Stomach (tissue), 19 donors: ENCODE measurements at places on chromosomes 4 and X. TPM values are rescaled to one million over a fixed set of nuclear protein-coding genes. Genes with fewer than 3 reads are reported as not detected.

DNA sequence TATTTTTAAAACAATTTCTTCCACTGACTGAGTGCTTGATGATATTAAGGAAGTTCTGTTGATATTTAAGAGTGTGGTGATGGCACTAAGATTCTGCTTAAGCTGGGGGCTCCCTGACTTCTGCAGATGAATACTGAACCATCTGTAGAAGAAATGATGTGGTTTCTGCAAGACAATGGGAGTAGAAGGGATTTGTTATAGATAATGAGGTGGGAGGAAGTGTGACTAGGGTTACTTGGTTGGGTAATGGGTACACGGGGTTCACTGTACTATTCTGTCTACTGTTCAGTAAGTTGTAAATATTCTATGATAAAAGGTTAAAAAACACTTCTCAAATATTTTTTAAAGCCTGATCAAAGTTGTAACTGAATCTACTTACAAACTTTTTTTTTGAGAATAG lies 60.9 kb upstream of the TXK start:
- no peak for DNase-seq

DNA sequence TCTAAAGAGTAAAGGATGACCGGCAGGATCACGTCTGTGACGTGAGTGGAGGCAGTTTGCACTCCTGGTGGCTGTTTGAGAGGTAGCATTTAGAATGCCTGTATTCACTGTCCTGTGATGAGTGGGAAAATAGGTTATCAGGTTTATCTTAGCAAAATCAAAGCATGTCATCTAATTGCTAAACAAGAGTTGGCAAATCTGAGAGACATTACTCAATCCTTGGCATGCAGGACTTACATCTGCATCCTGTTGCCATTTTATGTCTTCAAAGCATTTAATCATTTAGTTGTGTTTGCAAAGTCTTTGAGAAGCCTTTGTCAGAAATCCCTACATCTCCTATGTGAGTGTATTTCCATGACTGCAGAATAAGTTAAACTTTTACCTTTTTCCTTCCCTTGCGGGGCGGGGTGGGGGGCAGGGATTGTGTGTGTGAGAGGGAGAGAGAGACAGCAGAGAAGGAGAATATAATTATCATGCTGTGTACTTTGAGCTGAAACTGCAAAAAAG lies 41.4 kb upstream of the MSANTD1 start:
- DNase-seq = no peak

DNA sequence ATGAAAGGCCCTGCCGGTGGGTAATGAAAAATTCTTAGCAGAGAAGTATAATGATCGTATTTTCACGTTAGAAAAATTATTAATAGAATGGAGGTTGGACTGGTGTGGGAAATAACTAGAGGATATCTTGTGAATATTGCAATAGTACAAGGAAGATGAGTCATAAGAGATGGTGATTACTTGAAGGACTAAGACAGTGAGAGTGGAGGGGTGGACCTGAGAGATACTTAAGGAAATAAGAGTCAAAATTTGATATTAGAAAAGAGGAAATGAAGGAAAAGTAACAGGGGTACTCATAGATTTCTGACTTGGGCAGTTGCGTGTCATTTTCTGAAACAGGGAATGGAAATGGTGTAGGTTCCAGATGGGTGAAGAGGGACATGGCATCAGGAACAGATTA lies 1.7 kb upstream of the USP53 start:
- DNase-seq = no peak

DNA sequence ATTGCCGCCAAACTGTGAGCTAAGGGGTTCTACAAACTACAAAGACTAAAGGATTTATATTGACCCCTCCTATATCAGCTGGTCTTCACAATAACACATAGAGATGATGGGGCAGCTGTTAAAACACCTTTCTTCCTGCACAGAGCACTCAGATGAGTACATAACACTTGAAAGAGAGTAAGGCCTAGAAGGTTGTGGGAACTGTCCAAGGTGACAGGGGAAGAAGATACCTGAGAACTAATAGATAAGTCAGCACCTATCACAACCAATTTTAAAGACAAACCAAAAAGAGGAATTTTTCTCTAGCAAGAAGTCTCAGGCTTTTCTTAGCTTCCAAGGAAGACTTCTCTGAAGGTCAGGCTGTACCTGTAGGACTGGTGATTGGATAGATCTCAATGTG lies 19.1 kb upstream of the CXCL6 start:
- DNase-seq = no peak

DNA sequence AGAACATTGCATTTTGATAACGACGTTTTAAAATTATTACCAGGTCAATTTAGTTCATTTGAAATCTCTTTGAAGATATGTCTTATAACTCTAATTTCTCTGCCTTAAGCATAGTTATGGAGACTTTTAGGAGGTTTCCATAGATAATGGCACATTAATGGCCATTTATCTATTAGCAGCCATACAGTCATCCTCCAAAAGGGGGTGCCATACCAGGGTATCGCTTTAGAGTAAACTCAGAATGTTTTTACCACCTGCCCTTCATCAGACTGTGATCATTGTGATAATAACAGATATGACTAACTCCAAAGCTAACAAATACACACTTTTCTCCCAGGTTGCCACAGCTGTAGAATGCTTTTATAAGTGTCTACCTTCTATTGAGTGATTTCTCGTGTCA lies 461.5 kb downstream of the FSTL5 start:
- DNase-seq = no peak

DNA sequence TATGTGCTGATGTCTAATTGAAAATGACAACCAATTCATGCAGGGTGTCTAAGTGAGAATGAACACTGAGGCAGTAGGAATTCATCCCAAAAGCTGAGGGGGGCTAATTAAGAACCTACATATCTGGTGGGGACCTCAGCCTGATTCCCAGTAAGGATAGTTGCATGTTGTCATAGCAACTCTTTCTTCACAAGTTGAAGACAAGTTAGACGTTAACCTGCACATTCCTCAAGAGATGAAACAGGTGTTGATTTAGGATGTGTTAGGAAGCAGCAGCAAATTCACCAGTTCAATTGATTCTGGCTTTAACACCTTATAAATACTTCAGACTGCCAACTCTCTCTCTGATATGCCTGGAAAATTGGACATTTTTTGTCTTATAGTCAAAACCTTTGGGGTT lies 7.3 kb downstream of the FNIP2 start:
- no peak for DNase-seq

- no peak for DNase-seq
Observed at GRCh38 chr4:147381749-147382148, 99.1 kb upstream of the EDNRA start.

- DNase-seq = no peak
Observed at GRCh38 chr4:32219306-32220075, 1499.3 kb downstream of the PCDH7 start.

DNA sequence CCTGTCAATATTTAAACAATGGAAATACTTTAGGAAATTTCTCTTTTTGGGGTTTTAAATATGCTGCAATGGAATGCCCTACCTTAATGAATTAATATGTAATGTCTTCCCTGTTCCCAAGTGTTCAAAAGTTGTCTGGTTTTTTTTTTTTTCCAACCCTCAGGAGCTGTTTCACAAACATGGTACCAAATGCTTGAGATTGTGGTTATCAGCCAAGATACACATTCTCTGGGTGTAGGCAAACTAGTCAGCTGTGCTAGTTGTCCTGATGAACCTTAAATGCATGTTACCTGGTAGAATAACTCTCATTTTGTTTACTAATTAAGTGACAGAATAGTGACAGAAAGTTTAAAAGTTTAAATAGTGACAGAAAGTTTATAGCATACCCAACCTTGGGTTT lies 50.7 kb downstream of the FHL1 start:
- DNase-seq = no peak

DNA sequence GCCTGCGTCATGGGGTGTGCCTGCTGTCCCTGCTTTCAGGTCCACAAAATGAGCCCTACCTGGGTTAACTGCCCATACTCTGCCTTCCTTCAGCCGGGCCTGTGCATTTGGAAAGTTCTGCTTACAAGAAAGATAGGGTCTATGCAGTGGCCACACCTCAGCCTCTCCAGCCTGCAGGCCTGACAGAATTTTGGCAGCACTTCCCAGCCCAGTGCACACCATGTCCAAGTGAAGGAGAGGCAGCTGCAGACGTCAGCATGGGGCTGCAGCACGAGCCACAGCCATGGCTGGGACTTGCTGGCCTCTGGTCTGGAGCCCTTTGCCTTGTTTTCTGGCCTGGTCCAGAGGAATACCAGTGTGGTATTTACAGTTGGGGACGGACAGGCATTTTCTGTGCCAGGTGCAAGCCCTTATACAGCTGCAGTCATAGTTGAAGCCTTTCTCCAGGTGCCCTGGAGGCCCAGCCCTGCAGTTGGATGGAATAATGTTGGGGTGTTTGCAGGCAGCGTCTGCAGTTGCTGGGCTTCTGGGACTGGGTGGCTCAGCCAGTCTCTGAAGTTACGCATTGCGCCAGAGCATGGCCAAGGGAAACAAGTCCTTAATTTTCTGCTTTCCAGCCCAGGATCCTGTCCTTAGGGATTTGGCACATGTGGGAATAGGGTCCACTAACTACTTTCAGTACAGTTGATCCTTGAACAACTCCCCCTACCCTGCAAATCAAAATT lies 26.2 kb downstream of the JADE1 start:
- peak; percentile 78 for DNase-seq

GRCh38 chr4:27835851-27836250 lies 975.2 kb downstream of the STIM2 start:
- DNase-seq = no peak

DNA sequence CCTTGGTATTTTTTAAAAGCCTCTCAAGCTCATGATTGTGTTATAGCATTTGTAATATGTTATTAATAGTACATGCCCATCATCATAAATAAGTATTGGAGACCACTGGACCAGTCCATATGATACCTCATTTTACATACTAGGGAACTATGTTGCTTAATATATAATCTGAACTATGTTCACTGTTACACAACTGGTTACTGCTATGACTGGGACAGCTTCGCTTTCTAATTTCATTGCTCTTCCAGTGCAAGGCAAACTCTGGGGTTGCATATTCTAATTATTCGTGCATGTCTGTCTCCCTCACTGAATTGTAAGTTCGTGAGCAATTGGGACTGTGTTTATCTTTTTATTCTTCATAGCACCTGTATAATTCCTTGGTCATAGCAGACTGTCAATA lies 330.5 kb downstream of the RAPGEF2 start:
- DNase-seq = no peak

- DNase-seq = no peak
Observed at GRCh38 chr4:38857354-38858096, 908 bp upstream of the TLR6 start.

- DNase-seq = peak; percentile 67
Observed at GRCh38 chr4:87304745-87305432, 17.8 kb downstream of the HSD17B13 start.

DNA sequence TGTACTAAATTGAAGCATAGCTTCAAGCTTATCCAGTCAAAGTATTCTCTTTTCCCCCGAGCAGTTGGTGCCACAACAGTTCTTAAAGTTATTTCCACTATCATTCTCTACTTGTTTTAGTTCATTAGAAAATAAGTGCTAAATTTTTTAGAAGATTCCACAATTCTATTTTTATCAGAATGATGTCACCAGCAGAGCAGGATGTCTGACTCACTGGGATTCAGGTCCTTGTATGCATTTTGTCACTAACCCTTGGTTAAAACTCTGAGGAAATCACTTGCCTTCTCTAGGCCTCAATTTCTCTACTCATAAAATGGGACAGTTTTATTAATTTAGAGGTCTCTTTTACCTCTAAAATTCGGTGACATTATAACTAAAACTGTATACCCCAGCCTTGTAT lies 3.4 kb downstream of the DDX53 start:
- DNase-seq = no peak

DNA sequence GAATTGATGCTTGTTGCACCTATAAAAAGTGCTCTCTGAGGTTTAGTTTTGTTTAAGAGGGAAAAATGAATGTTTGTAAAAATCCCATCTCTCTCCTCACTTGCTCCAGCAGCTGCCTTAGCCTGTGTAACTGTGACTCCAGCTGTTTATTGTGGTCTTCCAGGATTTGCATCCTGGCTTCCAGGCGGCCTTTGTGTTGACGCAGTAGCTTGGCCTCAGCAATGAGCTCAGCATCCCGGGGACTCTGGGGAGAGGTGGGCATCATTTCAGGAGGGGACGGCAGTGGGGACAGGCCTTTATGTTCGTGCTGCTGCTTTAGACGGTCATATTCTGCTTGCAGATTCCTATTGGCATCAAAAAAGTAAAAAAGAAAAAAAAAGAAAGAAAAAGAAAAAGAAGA lies 75.3 kb upstream of the FTHL17 start:
- no peak for DNase-seq

- DNase-seq = no peak
Observed at GRCh38 chr4:34723605-34724004, 1520.7 kb downstream of the ARAP2 start.

- DNase-seq = no peak
Observed at GRCh38 chr4:56745042-56745441, 63.9 kb upstream of the HOPX start.

GRCh38 chr4:170243662-170244288 lies 154.0 kb upstream of the AADAT start:
- no peak for DNase-seq

DNA sequence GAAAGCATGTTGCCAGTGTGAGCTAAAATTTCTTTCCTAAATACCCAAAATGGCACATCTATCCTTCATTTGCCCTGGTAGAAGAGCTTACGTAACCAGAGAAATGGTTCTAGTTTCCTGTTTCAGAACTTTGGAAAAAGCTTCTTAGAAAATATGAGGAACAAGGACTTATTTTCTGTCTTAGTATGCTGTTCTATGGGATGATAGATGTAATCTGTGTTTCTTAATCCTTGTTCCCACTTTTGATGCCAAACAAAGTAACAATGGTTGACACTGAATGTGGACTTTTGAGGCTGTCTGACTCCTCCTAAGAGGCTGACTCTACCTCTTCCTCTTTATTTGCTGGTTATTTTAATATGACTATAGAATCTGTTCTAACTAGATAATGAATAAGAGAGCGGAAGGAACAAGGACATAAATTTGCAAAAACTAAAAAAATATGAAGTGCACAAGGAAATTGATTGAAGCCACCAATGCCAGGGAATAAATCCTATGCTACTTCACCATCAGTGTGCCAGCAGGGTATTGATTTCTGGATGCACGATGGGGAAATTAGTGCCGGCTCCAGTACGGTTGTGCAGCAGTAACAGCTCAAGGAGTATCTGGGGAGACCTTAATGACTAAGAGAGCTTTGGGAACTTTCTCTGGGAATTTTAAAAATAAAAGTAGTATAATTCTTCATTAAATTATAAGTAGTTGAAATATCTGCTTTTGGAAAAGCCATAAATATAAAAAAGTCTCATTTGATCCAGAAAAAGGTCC lies 39.4 kb upstream of the TET2 start:
- no peak for DNase-seq

- DNase-seq = no peak
Observed at GRCh38 chr4:159768016-159768415, 665.1 kb downstream of the RAPGEF2 start.

Gene ALPK1
- 37.5 TPM for total RNA-seq

Gene DCHS2
- total RNA-seq = 9.7 TPM

Gene IL13RA2
- total RNA-seq = not detected

Gene ZAR1
- total RNA-seq = not detected

Gene MSX1
- total RNA-seq = 0.55 TPM

Gene GPAT3
- 3.6 TPM for total RNA-seq

Gene ASB9
- total RNA-seq = 5.5 TPM

Gene ARHGAP6
- total RNA-seq = 21.6 TPM
